Thymus (tissue), 14 donors: ENCODE measurements at places on chromosomes 5 and 9.

DNA sequence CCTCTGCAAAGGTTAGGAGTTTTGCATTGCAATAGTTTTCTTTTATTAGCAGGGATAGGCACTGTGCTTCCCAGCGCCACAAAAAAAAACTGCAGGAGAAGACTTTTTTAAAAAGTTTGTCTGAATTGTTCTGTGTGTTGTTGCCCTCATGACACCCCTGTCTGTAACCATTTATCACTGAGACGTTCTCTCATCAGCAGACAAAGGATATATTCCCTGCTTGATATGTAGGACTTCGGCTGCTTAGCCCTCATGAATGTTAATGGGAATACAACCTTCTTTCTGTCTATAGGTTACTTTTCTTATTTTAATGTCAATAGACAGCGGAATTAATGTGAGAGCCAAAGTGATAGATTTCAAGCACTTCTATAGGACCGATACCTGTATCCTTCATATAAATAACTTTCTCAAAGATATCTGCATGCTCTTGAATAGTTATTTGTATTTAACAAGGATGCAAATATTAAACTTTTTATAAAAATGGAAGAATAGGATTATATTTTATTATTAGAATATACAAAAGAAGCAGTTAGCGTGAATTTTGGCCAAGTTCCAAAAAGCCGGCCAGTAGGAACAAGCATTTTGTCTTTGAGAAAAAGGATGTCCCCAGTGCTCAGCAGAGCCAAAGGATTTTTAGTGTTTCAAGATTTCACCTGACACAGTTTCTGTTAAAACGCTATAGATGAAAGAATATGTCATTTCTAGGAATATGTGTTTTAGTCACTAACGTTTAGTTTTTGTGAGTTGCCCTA is 1.5 kb upstream of the LYSMD3 start:
- no peak for DNase-seq

GRCh38 chr5:90093751-90094485 is 315.6 kb downstream of the CETN3 start:
- DNase-seq: no peak

GRCh38 chr9:95044731-95045508 is 272.6 kb downstream of the FANCC start:
- DNase-seq: no peak

GRCh38 chr5:123708074-123708806 is 196.3 kb downstream of the CSNK1G3 start:
- no peak for DNase-seq

- peak; percentile 83 for DNase-seq
Measured at GRCh38 chr5:14270209-14270702, 127.1 kb downstream of the TRIO start.

- DNase-seq: no peak
Measured at GRCh38 chr5:75522025-75522424, 10.3 kb downstream of the POLK start.

DNA sequence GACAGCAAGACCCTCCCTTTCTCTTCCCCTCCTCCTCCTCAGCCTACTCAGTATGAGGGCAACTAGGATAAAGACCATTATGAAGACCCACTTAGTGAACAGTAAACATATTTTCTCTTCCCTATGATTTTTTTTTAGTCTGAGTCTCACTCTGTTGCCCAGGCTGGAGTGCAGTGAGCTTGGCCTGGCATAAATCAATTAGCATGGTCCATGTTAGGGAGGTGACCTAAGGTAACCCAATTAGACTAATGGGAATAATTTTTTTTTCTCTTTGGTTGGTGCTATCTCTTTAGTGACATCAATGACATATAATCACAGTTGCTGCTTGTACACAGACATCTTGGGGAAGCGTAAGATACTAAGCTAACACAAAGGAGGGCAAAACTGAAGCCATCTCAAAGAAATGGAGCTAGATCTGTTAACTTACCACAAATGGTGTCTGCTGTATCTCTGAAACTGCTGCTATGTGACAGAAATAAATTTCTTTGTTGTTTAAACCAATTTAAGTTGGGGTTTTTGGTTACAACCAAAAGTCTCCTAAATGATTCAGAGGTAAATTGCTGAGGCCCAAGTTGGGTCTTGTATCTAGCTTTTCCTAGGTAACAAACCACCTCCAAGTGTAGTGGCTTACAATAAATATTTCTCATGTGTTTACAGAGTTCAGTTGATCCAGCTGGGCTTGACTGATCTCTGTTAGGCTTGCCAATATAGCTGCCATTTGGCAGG is 13.3 kb downstream of the PKD2L2 start:
- no peak for DNase-seq
